ENCODE measurements at places on chromosomes 3 and 15.

DNA sequence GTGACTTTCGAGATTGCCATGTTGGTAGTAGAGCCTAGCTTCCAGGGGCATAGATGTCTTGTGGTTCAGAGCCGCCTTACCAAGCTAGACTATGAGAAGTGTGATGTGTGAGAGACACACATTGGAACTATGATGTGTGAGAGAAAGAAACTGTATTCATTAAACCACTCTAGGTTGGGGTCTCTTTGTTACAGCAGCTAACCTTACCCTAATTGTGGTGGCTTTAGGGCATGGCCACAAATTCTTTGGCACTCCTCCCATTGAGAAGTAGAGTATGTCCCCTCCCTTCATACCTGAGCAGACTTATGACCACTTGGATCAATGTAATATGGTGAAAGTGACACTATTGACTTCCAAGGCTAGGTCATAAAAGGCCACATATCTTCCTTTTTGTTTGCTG lies 35.3 kb upstream of the CDV3 start:
- DNase-seq, result no peak

DNA sequence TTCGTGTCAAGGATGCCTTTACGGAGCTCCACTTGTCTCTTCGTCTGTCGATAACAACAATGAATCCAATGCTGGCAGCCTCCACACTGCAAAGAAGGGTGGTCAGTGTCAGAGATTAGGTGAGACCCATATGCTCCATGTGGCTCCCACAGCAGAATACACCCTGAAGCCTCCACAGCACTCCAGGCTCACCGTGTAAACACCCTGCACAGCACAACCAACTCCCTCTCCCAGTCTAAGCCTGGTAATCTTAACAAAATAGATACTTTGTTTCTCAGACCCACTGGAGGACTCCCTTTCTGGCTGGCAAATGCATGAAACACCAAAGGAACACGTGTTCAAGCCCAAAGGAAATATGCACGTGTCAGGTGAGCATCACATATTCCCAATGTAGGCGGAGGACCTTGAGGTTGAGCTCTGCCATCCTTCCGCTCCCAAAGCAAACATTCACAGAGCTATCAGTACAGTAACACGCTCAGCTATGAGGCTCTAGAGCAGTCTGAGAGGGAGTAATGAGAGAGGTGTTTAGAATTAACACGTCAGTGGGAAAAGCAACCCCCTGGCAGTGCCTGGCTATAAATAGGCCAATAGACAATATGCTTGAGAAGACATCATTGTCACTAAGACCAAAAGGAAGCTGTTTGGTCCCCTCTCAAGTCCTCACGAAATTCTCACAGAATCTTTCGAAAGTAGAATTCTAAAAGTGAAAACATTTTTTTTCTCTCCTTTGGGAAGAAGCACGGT lies 86.7 kb downstream of the MCF2L2 start:
- DNase-seq, result no peak

DNA sequence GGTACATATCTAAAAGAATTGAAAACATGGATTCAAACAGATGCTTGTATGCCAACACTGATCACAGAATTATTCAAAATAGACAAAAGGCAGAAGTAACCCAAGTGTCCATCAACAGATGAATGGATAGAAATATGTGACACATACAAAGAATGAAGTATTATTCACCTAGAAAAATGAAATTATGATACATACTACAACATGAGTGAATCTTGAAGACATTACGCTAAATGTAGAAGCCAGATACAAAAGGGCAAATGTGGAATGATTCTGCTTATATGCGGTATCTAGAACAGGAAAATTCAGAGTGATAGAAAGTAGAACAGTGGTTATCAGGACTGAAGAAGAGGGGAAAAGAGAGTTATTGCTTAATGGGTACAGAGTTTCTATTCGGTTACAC lies 26.2 kb upstream of the SLC12A8 start:
- DNase-seq, result no peak

DNA sequence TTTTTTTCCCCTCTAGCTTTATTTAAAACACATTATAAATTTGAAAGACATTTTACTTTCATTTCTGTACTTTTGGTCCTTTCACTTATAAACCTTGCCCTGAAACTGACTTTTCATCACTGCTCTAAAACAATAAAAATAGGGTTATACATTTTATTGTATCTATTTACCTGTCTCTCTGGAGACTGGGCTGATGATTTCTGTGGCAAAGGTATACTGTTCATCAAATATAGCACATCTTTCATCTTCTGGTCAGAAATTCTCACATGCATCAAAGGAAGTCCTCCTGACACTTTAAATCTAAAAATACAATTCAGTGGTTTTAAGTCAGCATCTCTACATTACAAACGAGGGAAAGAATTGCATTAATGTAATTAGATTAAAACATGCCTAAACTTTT lies 86.1 kb downstream of the VPS13C start:
- DNase-seq, result no peak

- DNase-seq, result no peak
Measured at GRCh38 chr3:98918586-98918985, 17.1 kb upstream of the DCBLD2 start.

- no peak for DNase-seq
Measured at GRCh38 chr3:190166948-190167347, 46.3 kb upstream of the P3H2 start.

DNA sequence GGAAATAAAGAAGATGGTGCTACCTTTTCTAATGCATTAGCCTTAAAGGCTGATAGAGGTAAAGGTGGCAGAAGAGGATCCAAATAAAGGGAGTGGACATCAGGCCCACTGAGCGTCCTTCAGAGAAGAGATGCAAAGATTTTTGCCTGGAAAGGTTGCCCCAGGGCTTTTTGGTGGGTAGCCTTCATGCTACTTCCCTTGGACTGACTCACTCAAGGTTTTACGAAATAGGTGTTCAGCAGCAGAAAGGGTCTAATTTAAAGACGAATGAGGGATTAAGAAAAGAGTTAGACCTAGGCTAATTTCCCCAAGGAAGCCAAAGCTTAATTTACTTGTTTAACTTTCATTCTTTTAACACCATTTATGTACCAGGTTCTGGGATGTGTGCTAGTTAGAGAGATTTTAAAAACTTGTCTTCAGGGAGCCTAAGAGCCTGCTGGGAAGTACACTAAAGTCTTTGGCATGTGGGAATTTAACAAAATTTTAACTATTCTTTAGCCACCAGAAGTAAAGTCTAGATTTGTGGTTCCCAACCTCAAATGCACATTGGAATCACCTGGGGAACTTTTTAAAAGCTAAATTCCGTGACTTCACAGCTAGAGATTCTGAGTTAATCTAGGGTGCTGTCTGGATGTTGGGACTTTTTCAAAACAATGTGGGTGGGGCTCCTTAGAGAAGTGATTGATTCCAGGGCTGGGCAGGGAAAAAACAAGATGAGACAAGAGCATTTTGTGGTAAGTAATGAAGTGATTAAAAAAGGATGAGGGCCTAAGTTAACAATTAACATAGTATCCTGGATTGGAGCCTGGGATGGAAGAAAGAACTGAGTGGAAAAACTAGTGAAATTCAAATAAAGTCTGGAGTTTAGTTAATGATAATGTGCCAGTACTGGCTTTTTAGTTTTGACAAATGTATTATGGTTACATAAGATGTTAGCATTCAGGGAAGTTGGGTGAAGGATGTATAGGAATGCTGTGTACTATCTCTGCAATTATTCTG lies 3.4 kb downstream of the IL20RB start:
- DNase-seq, result no peak

DNA sequence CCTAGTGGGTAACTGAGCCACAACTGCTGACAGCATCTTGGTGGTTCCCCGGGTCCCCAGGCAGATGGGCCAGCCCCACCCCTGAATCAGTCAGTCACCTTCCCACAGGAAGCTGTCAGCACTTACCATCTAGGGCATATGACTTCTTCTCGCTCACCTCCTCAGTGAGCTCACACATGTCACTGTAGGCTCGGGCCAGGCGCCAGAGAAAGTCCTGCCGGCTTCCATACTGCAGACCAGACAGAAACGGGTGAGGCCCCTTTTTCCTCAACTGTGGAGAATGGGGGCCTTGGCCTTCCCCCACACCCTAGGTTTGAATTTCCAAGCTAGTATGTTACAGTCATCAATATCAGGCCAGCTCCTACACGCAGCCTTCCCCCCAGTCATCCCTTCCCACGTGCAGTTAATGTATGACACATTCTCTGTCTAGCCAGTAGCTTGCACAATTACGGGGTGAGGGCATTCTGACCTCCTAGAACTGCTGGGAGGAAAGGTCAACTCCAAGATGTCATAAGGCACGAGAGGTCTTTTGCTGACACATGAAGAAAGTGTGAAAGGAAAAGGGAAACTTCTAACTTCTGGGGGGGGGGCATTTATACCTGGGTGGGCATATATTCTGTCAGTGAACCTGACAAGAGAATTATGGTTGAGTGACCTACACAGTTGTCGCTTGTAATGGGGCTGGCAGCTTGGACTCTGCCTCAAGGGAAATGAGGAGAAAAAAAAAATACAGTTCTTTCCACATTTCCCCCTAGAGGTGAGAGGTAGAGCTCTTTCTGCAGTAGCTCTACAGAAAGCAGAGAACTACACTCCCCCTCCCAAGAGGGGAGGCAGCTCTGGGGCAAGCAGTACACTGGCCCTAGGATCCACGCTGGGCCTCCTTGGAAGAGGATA lies 10.9 kb downstream of the RMDN3 start:
- no peak for DNase-seq

DNA sequence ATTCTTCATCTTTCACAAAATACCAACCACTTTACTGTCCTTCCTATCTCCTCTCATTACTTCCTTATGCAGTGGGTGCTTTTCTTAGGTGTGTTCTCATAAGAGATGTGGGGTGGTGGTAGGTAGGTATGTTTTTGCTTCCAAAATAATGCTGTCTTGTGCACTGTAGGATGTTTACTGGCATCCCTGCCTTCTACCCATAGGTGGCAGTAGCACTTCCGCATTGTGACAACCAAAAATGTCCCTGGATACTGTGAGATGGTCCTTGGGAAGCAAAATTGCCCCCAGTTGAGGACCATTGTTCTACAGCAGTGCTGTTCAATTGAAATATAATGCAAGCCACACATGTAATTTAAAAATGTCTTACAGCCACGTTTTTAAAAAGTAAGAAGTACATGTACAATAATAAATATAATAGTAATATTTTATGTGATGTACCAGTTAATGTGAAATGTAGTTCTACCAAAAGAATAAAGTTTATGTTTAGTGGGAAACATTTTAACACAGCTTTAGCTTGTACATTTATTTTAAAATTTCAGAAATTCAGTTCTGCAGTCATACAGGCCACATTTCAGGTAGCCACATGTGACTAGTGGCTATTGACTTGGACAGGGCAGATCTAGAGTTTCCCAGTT lies 75.2 kb downstream of the NEO1 start:
- DNase-seq, result no peak

GRCh38 chr15:43194795-43195194 lies 9.6 kb downstream of the CCNDBP1 start:
- DNase-seq, result no peak

DNA sequence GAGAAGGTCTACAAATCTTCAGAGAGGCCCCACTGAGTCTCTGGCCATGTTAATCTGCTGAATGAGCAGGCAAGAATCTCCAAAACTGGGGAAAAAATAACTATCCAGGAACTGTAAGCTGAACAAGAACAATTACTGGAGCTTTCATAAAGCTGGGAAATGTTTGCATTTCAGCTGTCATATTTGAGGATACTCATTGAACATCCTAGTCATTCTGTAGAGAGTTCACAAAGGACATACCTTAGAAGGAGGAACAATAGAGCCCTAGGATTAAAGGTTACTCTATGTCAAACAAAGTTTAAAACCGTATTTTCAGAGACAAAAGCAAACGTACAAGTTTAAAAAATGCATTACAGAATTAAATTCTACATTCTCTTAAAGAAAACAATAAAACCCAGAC lies 257.5 kb downstream of the SCAPER start:
- no peak for DNase-seq

DNA sequence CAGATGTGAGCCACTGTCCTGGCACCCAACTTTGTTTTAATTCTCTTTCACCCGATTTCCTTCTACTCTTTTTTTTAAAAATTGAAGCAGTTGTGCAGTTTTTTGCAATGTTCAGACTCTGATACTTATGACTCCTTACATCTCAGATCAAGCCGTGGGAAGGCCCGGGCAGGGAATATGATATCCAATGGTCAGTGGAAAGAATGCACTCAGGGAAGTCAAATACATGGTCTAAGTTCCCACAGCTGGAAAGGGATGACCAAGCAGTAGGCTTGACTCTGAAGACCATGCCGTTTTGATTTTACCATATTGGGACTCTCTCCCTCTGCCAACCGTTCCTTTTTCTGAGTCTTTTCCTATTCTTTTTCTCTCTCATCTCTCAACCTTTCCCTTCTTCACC lies 157.2 kb downstream of the RPLP1 start:
- DNase-seq, result no peak

GRCh38 chr3:41612853-41613252 lies 349.1 kb downstream of the ULK4 start:
- DNase-seq, result no peak

- DNase-seq, result no peak
Measured at GRCh38 chr3:134075846-134076245, 46.1 kb upstream of the SLCO2A1 start.

DNA sequence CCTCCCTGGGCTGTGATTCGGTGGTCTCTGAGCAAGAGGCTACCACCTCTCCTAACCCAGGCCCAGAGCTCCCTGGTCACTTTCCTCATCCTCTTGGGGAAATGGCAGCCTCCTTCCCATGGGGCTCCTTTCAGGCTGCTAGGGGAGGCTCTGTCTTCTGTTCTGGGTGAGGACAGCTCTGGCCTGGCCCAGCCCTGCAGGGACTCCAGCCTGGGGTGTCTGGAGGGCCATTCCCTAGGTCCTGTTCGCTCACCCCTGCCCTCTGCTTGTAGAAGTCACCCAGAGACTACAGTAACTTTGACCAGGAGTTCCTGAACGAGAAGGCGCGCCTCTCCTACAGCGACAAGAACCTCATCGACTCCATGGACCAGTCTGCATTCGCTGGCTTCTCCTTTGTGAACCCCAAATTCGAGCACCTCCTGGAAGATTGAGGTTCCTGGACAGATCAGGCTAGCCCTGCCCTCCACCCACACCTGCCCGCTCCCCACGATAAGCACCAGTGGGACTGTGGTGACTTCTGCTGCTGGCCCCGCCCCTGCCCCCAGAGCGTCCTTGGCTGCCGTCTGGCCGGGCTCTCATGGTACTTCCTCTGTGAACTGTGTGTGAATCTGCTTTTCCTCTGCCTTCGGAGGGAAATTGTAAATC lies 30.9 kb downstream of the PRKCD start:
- DNase-seq, result no peak

- no peak for DNase-seq
Measured at GRCh38 chr3:122660297-122660974, 20.2 kb upstream of the PARP14 start.

GRCh38 chr3:13998831-13999230 lies 119.0 kb upstream of the WNT7A start:
- no peak for DNase-seq

DNA sequence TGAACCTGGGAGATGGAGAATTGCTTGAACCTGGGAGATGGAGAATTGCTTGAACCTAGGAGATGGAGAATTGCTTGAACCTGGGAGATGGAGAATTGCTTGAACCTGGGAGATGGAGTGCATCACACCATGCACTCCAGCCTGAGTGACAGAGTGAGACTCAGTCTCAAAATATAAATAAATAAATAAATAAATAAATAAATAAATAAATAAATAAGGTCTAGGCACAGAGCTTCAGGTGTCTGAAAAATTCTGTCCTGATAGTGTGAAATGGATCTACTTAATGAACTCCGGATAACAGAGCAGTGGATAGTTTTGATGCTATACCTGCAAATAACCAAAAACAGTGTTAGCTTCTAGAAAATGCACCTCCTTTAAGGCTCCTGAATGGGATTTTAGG lies 24.3 kb upstream of the NUDT16 start:
- DNase-seq, result no peak

- no peak for DNase-seq
Measured at GRCh38 chr3:61981060-61981459, 392.3 kb downstream of the FEZF2 start.

GRCh38 chr3:152638707-152639450 lies 196.1 kb upstream of the P2RY1 start:
- DNase-seq, result no peak
